ENCODE measurements at places on chromosomes 1 and 21.

- no peak for DNase-seq
These were observed 4.9 kb downstream of the MOB3C start for GRCh38 chr1:46611691-46612221.

DNA sequence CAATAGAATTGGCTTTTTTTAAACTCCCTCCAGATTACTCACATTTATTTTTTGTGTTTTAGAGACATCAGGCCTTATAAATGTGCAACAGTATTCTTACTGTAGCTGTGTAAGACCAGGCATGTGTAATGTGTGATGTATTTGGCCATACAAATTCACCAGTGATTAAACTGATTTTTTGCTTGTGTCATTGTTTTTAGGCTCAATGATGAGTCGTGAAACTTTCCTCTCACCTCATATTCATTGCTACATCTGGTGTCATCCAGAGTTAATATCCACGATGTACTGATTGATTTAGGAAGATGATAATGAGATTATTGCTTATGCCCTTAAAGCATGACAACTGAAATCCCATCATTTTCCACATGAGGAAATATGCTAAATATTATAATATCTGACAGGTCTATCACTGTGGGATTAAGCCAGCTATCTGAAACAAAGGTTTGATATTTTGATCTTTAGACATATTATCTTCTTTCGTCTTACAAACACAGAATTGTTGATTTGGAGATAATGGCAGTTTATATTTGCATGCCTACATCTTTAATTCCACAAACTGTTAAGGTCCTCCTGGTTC lies 487.9 kb downstream of the PTBP2 start:
- DNase-seq = no peak

- no peak for DNase-seq
These were observed 183.5 kb downstream of the PATJ start for GRCh38 chr1:61925591-61926298.

- no peak for DNase-seq
These were observed 274.5 kb upstream of the C1orf174 start for GRCh38 chr1:4174291-4175200.

DNA sequence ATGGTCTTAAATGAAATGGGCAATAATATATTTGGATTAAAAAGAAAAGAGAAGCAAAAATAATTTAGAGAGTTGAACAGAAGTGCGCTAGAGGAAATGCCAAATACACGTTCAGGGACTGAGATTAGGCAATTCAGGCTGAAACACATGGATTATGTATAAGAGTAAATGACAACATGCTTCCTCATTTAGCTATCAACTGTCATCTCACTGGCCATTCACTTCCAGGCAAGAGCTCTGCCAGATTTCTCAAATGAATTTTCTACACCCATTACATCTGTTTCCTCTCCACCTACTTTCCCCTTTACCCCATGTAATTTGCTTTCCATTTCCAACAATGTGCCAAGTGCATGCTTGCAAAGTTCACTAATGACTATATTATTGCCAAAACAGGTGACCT lies 582.4 kb downstream of the LTN1 start:
- DNase-seq = no peak

DNA sequence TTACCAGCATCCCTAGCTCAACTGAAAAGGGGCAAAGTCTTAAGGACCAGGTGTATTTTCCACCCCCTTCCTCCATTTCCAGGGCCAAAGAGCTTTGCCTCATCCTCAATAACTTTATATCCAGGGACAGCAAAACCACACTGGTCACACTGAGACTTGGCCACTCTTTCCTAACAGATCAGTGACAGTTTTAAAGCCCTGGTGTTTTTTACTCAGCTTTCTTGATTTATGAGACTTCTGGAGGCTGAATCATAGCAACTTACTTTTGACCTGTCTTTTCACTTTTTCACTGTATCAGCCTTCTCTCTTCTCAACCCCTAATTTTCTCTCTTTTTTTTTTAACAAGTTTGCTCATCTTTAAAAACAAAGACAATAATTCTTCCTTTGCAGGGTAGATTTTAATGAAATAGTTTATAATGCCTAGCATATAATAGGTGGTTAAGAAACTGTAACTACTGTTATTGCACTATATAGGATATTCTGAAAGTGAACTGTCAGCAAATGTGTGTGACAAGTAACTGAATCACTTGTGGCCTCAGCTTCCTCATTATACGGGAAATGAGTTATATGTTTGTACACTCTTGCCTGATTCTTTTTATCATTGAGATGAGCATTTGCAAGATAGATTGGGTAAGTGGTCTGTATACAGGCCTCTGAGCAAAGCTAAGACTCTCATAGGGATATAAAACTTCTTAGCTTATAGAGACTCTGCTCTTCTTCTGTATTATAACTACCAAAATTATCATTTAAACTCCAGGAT lies 19.7 kb upstream of the DYNLT5 start:
- DNase-seq = no peak

- no peak for DNase-seq
These were observed 470.3 kb upstream of the NCAM2 start for GRCh38 chr21:20527731-20528460.

DNA sequence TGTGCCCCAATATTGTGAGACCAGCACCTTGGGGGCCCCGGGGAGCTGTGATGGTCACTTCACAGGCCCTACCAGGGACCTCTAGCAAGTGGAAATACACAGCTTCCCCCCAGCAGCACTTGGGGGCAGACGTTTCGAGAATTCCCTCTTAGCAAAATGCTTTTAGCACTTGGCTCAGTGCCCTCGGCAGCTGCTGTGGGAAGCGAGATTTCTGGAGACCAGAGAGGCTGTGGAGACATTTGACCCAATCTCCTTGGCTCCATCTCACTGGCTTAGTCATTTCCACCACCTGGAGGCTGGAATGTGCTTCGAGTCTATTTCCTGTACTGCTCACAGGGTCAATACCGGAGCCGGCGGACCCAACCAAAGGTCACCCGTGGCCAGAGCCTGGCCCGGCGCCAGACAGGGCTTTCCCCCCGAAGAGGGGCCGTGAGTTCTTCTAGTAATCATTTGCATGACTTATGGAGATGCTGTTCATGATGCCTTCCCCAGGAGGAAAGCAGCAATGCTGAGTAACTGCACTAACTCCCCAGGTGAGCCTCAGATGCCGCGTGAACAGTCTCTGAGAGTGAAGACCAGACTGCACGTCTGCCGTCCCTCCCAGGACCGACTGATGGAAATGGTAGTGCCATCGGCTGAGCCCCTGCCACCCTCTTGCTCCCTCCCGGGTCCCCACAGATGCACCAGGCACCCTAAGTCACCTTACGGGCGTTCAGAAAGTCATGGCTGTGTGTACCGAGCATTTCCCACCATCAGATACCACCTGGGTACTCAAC lies 4.4 kb upstream of the C2CD2 start:
- no peak for DNase-seq

DNA sequence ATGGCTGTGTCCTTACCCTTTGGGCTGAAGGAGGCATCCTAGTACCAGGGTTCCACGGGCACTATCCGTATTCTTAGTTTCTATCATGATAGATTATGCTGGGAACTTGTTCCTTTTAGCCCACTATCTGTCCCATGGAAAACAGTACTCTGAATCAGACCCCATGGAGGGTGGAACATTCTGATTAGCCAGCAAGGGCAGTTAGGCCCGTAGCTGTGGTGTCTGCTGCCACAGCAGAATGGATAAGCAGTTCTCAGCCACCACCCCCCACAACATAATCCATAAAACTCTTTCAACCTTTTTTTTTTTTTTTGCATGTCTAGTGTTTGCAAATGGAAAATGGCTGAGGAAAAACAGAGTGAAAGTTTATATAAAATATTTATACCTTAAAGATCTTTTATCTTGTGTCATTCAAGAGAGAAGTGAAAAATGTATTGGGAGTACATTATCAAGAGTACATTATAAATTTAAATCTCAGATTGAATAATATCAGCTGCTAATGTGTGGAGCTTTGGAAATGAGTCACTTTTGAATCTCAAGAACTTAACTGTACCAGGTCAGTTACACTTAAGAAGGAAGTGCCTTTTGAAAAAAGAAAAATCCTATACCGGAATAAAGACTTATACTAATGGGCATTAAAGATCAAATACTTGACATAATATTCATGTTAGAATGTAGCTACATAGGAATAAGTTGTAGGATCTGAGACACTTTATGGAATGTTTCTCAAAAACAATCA lies 80.3 kb downstream of the NFIA start:
- no peak for DNase-seq

- no peak for DNase-seq
These were observed 142.9 kb downstream of the VPS13D start for GRCh38 chr1:12372761-12373160.

DNA sequence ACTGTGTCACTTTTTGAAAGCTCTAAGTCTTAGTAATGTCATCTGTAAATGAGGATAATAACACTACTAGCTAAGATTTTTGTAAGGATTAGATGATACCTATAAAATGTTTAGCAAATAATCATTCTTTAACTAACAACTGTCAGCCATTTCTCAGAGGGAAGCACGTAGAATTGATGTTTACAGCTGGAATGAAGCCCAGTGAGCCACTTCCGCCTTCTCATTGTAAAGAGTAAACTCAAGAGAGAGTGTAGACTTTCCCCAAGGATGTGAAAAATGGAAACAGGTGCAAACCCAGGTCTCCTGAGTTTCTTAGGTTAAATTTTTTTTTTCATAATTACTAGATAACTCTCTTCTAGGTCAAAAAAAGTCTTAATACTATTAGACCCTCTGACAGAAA lies 4.9 kb downstream of the GREM2 start:
- no peak for DNase-seq

DNA sequence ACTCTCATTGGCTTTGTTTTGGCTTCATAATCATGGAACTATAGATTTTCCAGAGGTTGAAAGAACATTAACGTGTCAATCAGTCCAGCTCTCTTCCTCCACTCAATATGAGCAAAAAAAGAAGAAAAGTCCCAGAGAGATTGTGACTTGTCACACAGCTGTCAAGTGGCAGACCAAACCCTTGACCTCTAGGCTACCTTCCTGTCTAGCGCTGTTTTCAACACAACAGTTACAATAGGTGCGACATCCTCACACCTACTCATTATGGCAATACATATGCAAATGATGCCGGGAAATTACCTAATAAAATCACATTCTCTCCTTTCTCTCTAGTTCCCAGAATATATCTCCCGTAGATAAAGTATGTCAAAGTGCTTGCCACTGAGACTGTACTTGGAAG lies 1.1 kb downstream of the WARS2 start:
- peak; percentile 27 for DNase-seq

- DNase-seq = no peak
These were observed 4.8 kb upstream of the FCRLA start for GRCh38 chr1:161702250-161702649.

DNA sequence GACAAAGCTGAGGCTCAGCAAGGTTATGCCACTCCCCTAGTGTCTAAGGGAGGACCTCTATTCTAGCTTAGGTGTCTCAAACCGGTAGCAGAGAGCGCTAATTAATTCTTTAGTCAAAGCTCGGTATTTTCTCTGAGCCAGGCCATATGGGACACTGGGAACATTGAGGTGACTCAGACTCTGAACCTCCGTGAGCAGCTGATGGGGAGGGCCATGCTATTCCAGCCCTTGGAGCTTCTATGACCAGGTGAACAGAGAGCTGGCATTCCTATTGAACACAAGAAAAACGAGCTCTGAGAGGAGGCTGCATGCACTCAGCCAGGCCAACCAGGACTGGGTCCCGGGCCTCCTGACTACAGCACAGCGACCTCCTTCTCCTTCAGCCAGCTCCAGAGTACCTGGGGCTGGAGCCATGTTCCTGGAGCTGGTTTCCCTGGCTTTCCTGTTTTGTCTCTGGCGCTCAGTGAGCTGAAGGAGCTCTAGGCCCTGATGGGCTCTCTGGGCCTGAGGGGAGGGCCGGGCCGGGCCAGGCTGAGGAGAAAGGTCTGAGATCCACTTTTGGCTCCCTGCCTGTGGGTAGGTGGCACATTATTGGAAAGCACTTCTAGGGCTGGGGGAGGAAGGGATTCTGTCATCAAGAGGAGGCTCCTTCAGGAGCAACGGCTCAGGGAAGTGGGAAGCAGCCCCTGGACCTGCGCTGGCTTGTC lies 37.0 kb downstream of the SLC9A1 start:
- DNase-seq = no peak

GRCh38 chr1:180622658-180623508 lies 8.9 kb upstream of the XPR1 start:
- no peak for DNase-seq

DNA sequence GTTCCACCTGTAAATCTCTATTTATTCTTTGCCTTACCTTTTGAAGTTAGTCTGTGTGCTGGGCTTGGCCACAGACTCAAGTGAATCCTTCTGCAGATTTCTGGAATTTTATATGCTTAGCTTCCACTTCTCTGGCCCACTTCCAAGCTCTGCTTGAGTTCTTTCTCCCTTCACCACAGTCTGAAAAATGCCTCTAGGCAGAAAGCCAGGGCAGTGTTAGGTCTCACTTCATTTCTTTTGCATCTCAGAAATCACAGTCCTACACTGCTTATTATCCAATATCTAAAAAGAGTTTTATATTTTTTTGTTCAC lies 48.9 kb downstream of the INKA2 start:
- no peak for DNase-seq

DNA sequence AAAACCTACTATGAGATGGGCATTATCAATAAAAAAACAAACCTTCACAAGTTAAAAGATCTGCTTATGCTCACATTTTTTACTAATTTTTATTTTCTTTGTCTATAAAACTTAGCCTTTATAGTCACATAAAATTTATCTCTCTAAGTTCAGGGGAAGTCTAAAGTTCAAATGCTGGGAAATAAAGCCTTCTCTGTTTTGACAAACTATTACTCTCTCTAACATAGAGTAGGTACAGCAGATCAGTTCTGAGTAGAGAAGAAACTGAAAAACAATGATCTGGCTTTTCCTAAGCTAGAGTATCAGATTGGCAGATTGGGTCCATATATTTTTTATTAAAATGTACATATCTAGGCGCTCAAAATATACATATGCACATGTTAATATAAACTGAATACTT lies 31.2 kb downstream of the C1orf141 start:
- DNase-seq = no peak

DNA sequence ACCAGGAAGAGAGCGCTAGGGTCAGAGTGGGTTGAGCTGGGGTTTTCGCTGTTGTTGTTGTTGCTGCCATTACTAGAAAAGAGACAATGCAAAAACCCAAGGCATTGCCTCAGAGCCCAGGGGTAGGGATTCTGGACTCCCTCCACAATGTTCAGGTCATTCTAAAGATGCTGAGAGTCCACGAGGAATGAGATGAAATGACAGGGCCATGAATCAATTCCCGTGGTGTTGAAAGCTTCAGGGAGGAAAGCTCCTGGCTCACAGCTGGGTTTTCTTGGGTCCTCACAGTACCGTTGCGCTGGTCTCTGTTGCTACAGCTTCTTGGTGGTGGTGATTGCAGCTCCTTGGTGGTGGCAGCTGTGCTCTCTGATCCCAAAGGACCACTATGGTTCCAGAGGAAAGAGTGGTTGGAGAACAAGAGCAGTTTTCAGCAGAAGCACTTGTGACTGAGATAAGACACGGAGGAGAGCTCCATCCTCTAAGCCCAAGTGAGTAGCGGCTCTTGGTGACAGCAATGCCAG lies 58.2 kb downstream of the ETS2 start:
- no peak for DNase-seq

DNA sequence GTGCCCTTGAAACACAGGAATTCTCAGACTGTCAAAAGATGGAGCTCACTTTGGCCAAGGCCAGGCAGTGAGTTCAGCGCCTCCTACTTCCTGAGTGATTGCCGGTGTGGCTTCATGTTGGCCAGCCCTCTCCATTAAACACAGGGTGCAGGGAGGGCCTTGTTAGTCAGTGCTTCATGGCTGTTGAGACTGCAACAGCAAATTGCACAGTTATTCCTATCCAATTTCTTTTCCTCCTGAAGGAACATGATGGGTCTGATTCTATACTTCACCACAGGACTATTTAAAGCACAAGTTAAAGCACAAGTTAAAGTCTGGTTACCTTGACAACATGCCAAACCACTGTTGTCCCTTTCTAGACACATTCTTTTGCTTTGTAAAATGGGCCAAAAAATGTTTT lies 156.6 kb downstream of the SIPA1L2 start:
- DNase-seq = no peak

GRCh38 chr1:155226910-155227260 lies 18.4 kb downstream of the MTX1 start:
- no peak for DNase-seq

Data from activated naive CD4-positive, alpha-beta T cell treated with anti-CD3 and anti-CD28 coated beads, Interleukin-2, amount 10 ng/mL, durations not matched to agents 7 days and 5 days (primary cell).